ENCODE measurements at places on chromosomes 12 and 14.

GRCh38 chr14:101412739-101413138 is 148.6 kb upstream of the DIO3 start:
- no peak for DNase-seq

DNA sequence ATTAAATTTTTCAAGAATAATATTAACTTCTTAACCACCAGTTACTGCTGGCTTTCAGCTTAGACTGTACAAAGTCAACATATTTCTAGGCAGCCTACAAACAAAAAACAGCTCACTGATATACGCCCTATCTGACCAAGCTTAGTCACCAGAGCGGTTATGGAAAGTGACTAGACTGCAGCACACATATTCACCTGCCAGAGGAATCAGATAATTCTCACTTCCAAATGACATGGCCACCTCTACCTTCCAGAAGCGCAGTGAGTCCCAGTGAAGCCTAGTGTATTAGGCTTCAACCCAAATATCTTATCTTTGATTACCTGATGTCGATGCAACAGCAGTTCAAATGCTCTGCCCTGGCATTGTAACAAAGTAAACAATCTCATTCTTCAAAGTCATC is 8.5 kb downstream of the STXBP6 start:
- no peak for DNase-seq

GRCh38 chr12:23099604-23100003 is 474.6 kb downstream of the ETNK1 start:
- no peak for DNase-seq

DNA sequence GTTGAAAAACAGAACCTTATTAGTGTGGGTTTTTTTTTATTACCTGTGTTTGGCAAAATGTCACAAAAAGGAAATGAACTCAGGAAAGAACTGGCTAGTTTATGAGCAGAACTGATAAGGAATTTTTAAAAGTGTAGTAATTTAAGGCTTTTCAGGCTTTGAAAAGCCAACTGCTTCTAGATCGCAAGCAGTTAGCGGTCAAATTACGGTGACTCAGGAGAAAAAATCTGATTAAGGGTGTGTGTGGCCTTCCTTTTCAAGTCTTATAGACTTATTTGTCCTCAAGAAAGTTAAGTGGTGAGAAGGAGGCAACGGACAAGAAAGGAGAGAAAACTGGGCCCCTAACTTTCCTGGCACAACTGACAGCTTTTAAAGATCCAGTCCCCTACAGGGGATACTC is 33.4 kb downstream of the PDZRN4 start:
- no peak for DNase-seq

- no peak for DNase-seq
Measured at GRCh38 chr12:4015225-4016091, 142.3 kb upstream of the PARP11 start.

DNA sequence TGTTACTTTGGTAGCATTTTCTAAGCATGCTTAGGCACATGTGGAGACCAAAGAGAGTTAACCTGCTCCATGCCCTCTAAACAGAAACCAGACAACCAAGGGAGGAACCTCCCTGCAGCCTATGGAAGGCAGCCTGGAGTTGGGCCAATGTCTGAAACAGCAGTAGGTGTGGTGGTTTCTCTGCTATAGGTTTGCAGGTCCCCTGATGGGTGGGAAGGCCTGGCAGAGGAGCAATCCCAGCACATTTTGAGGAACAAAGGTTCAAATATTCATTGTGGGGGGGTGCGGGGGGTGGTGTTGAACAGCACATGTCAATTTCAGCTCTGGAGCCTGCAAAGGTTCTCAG is 65.4 kb downstream of the DACT1 start:
- no peak for DNase-seq

- DNase-seq, result no peak
Measured at GRCh38 chr12:124041907-124042306, 68.9 kb downstream of the ZNF664 start.

DNA sequence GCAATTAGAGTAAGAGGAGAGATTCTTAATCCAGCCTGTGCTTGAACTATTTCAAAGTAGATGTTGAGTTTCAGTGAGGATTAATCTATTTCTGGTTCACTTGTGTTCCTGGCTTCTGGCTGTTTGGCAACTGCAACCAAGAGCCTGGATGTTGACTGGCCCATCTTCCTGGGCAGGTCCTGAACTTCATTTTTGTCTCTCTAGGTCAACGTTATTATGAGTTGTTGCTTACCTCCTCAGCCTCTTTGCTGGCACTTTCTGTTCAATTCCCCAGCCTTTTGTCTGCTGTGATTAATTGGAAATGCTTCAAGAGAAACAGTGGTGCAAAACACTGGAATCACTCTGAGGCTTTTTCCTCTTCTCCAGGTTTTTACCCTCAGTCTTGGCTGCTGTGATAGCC is 56.8 kb downstream of the TMEM132D start:
- no peak for DNase-seq

DNA sequence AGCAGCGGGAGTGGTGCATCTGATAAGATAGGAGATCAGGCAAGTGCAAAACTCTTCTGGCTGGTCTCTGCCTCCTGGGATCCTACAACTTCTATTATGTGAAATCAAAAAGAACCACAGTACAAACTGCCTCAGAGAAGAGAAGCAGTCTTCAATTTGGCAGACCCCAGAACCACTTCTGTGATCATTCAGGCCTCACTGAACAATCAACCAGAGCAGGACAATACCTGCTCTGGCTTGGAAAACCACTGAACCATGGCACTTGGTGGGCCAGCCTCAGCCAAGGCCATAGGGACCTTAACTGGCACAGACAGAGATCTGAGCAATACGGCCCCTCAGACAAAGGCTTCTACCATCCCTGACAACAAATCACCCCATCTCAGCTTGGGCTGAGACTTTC is 103.0 kb downstream of the NDUFA12 start:
- no peak for DNase-seq

DNA sequence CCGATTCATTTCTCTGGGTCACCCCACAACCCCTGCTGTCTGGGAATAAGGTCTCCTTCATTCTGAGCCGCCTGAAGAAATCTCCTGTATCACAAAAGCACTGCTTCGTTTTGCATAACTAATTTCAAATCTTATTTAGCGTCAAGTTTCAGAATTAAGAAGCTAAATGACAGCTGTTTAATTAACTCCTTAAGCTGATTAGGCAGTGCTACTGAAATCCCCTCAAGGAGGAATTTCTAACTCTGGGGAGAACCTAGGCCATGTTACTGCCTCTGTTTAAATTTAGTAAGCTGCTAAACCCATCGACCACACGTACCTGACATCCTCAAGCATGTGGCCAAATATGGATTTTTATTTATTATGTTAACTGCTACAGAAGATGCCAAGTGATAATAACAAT is 373.6 kb downstream of the GLT1D1 start:
- no peak for DNase-seq

- no peak for DNase-seq
Measured at GRCh38 chr12:42923156-42923555, 333.6 kb upstream of the PRICKLE1 start.

- DNase-seq, result no peak
Measured at GRCh38 chr14:38405851-38406635, 150.2 kb upstream of the CLEC14A start.

- DNase-seq, result peak; percentile 67
Measured at GRCh38 chr14:74975059-74975810, 19.8 kb upstream of the PGF start.

DNA sequence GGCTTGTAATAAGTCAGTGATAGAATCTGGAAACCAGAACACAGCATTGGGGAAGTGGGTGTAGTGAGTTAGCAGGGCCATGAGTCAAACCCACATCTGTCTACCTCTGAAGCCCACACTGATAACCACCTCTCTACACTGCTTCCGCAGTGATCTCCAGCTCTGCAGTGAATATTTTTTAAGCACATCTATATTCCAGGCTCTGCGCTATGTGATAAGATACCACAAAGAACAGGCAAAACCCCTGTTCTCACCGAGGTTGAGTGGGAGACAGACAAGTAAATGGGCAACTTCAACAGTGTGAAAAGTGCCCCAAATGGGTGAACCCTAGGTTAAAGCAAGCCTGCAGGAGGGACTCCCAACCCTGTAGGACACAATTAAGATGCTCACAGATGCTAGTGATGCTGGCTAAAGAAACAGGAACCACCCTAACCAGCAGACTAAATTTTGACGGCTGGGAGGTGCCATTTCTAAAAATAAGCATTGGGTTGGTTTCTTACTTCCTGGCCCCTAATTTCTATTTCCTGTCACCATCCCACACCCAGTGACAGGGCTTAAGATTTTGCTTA is 375.0 kb downstream of the DPF3 start:
- DNase-seq, result no peak

DNA sequence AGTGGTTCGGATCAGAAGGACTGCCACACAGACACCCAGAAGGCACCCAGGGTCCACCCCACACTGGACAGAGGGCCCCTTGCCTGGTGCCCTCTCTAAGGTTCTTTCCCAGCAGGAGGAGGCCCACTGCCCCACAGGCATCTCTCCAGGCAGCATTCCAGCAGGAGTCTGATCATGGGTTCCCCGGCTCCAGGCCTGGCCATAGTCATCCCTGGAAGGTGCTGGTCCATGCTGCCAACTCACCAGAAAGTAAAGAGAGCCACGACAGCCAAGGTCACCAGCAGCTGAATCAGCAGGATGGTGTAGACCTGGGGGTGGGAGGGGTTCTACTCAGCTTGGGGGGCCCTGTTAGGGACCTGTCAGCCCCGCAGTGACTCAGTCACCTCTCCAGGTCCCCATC is 6.4 kb downstream of the FAIM2 start:
- no peak for DNase-seq

DNA sequence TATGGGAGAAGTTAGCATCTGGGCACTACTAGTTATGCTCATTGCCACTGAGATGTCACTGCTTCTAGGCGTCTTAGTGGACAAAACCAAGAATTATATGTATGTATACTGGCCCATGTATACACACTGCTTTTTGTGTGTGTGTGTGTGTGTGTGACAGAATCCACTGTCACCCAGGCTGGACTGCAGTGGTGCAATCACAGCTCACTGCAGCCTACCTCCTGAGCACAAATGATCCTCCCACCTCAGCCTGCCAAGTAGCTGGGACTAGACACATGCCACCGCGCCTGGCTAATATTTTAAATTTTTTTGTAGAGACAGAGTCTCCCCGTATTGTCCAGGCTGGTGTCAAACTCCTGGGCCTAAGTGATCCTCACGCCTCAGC is 25.2 kb downstream of the LIMA1 start:
- no peak for DNase-seq

- DNase-seq, result no peak
Measured at GRCh38 chr12:109606320-109607028, 32.9 kb downstream of the MVK start.

DNA sequence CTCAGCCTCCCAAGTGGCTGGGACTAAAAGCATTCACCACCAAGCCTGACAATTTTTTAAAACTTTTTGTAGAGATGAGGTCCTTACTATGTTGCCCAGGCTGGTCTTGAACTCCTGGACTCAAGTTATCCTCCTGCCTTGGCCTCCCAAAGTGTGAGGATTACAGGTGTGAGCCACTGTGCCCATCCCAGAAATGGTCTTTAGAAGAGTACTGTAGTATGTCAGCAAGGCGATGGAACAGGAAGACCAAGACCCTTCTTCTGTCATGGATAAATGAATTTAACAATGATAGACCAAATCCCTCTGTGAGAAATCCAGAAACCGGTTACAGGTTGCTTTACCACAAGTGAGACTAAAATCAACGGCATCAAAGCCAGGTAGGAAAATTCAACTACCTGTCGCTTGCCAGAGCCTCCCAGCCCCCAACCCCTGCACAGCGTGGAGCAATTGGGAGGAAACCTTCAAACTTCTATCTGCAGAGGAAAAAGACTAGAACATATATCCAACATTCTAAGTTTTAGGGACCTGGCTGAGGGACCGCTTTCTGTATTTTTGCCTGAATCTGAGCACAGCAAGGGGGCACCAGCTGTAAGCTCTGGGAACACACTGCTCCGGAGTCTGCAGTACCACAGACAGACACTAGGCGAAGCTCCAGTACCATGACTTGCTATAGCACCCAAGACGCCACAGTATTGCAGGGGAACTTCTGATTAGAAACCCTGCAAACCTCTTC is 51.3 kb downstream of the CPSF6 start:
- peak; percentile 47 for DNase-seq

- DNase-seq, result no peak
Measured at GRCh38 chr14:98269533-98269932, 1002.5 kb downstream of the BCL11B start.
